ENCODE measurements at places on chromosomes 16 and 17. TPM values are rescaled to one million over a fixed set of nuclear protein-coding genes. Genes with fewer than 3 reads are reported as not detected.
A peak's percentile ranks its signal among the peaks of the same experiment; 100 is the strongest.

FSCN2 gene
- 0.39 TPM for total RNA-seq

CD300H gene
- not detected for total RNA-seq

DNA sequence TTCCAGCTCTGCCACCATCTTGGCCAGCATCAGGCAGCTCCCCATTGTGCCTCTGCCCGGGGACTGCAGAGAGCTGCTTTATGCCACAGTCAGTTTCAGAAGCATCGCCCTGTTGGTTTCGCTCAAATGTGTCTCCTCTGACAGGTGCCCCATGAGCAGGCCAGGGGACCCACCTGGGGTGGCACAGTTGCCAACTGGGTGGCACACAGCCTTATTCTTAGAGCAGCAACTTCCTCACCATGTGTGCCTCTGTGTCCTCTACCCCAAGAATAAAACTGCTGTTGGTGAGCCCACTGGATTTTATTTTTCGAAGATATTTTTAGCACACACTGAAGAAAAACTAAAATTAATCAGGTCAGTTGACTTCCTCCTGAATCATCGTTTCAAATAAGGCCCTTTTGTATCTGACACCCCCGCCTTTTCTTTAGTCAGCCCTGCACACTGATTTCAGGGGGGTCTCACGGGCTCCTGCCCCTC lies 44.9 kb upstream of the CACNG5 start:
- no peak for DNase-seq

AATK gene
- total RNA-seq: 7.9 TPM

DNA sequence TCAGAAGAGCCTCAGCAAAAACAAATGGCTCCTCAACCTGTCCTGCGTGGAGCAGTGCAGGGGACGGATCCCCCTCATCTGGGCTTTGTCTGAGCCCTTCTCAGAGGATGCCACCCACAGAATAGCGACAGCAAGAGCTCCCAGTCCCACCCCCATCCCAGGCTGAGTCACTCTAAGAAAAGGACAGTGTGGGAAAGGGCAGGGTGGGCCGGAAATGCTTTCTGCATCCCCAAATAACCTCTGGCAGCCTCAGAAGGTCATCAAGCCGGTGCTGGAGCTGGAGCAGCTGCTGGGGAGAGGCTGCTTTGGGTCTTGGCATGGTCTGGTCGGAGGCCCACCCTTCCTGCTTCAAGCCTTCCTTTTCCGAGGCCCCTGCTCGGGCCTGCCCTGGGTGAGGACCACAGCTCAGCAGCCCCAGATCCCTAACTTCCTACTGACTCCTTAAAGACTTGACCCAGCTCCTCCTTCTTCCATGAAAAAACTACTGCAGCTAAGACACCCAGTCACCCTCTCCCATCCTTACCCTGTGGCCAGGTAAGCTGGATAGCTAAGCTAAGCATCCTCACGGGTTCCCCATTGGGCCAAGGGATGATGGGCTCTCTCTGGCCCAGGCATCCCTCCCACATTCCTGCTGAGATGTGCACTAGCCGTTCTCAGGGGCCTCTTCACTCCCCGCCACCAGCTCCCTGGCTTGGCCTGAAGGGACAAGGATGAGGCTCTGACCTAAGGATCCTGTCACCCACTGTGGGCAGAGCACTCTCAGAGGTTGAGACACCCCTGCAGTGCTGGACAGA lies 8.7 kb downstream of the SLC12A4 start:
- no peak for DNase-seq

DNA sequence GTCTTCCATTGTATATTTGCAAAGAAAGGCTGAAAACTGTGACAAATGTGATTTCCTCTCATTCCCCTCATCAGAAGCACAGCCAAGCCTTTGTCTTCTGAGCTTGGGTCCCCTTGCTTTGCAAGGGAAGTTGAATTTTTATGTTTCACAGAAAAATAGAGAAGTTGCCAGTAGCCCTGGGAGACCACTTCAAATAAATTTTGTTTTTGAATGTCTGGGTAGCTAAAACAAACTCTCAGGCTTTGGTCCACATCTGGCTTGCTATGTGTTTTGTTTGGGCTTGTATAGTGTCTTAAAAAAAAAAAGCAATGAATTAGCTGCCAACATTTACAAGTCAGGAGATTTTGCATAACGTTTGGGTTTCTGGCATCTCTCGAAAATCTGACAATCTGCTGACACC lies 24.1 kb downstream of the PIK3R6 start:
- DNase-seq: no peak

GRCh38 chr16:74146643-74147042 lies 150.0 kb upstream of the PSMD7 start:
- DNase-seq: no peak

CDRT15L2 gene
- not detected for total RNA-seq

CUEDC1 gene
- 34.1 TPM for total RNA-seq

DNA sequence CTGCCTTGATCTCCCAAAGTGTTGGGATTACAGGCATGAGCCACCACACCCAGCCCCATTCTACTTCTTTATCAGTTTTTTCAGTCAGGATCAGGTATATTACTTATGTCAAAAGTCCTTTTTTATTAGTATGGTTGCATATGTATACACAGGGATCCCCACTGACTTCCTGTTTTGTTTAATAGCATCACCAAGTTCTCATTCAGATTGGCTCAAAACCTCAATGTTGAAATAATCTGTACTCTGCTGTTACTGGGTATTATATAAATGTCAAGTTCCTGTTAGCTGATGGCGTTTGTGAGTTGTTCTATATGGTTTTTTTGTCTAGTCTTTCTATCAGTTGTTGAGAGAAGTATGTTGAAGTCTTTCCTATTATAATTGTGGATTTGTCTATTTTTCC lies 168.5 kb downstream of the BCAS3 start:
- DNase-seq: no peak

GRCh38 chr17:38918916-38919315 lies 6.5 kb upstream of the LASP1NB start:
- peak; percentile 57 for DNase-seq

GRCh38 chr16:1428511-1428910 lies 2.4 kb upstream of the PERCC1 start:
- no peak for DNase-seq

DNA sequence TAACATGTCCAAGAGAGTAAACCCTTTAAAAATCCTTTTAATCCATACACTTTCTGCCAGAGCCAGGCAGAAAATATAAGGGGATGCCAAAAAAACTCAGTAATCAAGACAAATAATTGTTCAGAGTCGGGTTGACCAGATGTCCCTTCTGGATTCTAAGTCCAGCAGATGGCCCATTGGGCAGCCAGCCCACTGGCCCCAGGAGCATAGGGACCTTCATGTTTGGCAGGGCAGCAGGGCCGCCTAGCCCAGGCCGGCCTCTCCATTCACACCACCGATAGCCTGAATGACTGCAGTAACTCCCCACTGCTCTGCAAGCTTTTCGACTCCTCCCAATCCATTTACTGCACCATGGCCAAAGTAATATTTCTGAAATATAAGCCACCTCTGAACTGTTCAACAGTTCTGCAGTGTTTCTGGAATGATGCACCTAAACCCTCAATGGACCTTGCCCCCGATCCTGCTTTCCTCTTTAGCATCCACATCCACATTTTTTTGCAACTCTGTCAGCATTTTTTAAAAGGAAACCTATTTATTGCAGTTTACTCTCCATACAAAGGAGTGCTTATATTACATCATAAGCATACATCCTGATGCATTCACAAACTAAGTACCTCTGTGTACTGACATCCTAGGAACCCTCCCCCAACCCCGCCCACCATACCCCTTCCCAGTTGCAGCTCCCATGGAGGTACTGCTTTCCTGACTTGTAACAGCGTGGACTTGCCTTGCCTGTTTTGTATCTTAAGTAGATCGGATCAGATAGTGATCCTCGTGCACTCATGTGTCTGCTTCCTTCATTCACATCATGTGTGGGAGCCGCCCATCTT lies 46.4 kb downstream of the LDHD start:
- DNase-seq: no peak

GRCh38 chr17:17518951-17519350 lies 22.8 kb upstream of the RASD1 start:
- DNase-seq: no peak

DNA sequence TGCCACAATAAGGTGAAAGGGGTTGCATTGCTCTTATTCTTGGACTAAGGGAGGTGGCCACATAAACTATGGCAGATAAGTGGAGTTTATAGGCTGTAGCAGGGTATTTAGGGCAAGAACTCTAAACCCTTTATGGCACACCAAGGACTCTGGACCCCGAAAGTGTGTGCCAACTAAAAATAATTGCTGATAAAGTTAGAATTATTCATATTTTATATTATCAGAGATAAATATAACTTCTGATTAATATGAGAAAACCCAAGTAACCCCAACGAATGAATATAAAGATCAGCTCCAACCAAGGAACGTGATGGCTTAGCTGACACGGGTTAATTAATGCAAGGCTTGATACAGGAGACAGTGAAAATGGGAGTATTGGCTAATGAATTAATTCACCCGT lies 8.8 kb upstream of the SDR42E1 start:
- DNase-seq: no peak

SLC47A1 gene
- 7.0 TPM for total RNA-seq

GRCh38 chr17:1033503-1033902 lies 36.6 kb downstream of the TIMM22 start:
- no peak for DNase-seq

DNA sequence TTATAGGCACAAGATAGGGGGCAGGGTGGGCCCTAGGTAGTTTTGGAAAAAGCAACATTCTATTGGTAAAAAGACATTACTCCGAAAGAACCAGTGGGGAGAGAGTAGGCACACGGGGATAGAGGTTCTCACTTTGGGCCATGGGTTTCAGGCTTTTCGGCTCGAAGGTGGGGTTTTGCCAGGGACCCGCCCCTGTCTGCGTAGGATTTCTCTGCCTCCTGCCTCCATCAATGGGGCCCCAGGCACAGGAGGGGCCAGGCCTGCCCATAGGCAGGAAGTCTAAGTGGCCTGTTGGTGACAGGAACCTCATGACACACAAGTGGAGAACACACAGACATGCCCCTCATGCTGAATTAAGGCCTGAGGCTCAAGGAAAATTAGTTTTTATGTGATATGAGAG lies 57.5 kb downstream of the RNF213 start:
- DNase-seq: peak; percentile 35

- no peak for DNase-seq
These were observed 99.6 kb downstream of the ADCY9 start for GRCh38 chr16:4016658-4017057.

CA4 gene
- 100 TPM for total RNA-seq

DNA sequence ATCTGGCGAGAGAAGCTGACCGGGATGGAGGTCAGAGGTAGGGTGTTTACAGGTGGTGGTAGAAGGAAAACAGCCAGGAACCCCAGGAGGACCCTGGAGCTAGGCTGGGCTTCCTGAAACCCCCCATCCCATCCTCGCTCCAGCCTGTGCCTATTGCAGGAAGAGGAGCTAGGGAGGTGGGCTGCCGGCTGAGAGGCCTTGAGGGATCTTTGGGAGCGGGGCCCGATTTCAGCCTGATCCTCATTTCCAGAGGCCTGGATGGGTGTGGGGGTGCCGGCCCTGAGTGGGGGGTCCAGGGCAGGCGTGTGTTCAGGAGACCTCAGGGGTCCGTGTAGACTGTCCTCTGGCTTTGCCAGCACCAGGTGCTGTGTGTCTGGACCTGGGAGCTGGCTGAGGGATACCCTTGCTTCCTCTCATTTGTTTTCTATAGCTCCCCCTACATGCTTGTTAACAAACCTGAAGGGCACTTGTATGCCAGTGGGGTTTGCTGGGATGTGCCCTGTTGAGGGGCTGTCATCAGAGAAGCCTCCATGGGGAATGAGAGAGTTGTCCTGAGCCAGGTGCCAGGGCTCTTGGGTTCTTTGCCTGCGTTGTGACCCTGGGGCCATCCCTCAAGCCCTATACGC lies 18.9 kb upstream of the RAP1GAP2 start:
- no peak for DNase-seq

DNA sequence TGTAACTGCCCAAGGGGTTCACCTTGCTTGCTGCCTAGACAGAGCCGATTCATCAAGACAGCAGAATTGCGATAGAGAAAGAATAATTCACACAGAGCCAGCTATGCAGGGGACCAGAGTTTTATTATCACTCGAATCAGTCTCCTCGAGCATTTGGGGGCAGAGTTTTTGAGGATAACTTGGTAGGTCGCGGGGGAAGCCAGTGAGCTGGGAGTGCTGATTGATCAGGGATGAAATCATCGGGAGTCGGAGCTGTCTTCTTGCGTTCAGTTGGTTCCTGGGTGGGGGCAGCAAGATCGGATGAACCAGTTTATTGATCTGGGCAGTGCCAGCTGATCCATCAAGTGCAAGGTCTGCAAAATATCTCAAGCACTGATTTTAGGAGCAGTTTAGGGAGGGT lies 9.1 kb downstream of the ITGAM start:
- peak; percentile 45 for DNase-seq

DNA sequence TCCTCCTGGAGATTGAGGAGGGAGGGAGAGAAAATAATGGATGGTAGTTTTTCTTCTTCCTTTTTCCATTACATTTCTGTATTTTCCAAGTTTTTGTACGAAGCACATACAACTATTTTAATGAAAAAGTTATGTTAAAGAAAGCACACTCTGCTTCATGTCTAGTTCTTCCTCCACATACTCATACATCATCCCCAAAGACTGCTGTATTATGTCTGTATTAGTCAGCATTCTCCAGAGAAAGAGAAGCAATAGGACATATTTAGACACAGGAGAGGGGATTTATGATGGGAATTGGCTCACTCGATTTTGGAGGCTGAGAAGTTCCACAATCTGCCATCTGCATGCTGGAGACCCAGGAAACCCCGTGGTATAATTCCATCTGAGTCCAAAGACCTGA lies 10.1 kb upstream of the ACSM2A start:
- DNase-seq: no peak

XAF1 gene
- total RNA-seq: 99.1 TPM

DNA sequence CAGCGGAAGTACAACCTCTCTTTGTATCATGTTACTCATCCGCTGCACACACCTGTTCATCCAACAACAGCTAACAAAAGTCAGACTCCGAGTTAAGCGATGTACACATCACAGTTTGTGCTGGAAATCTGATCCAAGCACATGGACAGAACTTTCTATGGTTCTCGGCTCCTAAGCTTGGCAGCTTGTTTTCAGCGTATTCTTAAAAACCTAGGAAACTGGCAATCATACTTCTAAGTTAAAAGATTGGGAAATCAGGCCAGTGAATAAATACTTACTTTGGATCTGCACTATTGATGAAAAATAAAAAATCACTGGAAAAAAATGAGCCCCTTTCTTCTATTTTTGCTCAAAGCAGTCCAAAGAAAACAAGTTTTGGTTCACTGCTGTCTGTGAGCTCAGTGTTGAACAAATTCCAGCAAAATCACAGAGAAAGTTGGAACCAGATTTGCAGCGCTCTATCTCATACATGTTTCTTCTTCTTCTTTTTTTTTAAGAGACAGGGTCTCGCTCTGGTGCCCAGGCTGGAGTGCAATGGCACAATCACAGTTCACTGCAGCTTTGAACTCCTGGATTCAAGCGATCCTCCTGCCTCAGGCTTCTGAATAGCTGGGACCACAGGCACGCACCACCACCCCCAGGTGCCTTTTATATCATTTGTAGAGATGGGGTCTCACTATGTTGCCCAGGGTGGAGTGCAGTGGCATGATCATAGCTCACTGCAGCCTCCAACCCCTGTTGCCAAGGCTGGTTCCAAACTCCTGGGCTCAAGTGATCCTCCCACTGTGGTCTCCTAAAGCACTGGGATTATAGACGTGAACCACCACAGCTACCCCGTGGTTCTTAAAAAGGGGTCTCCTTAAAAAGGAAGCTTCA lies 71.6 kb upstream of the CREBBP start:
- DNase-seq: no peak

GRCh38 chr16:2928796-2929195 lies 17.1 kb downstream of the FLYWCH1 start:
- no peak for DNase-seq

- DNase-seq: no peak
These were observed 44.7 kb upstream of the HS3ST3A1 start for GRCh38 chr17:13646411-13646810.

FNDC8 gene
- not detected for total RNA-seq

All from mesenteric fat pad (tissue), 1 donor.